ENCODE measurements at places on chromosomes 2 and 18. TPM values are rescaled to one million over a fixed set of nuclear protein-coding genes. Genes with fewer than 3 reads are reported as not detected.
A peak's percentile ranks its signal among the peaks of the same experiment; 100 is the strongest.

- peaks cover 5% of the 10 kb centered on the region for H3K4me1 ChIP-seq
- H3K4me3 ChIP-seq: no peak overlapping the region
- DNase-seq: no peak
- H3K27ac ChIP-seq: no peak overlapping the region
Observed at GRCh38 chr18:985212-985661, 80.6 kb downstream of the ADCYAP1 start.

- peaks cover 4% of the 10 kb centered on the region for H3K4me1 ChIP-seq
- no peak overlapping the region for H3K27ac ChIP-seq
- H3K36me3 ChIP-seq: no peaks in the 10 kb centered on the region
- DNase-seq: peak; percentile 86
- H3K4me3 ChIP-seq: no peak overlapping the region
Observed at GRCh38 chr2:217261452-217261851, 401.6 kb upstream of the TNP1 start.

- H3K4me1 ChIP-seq: peaks cover 19% of the 10 kb centered on the region
- no peak for DNase-seq
- no peak overlapping the region for H3K27ac ChIP-seq
- no peaks in the 10 kb centered on the region for H3K27me3 ChIP-seq
Observed at GRCh38 chr18:75226286-75226955, 15.8 kb downstream of the TSHZ1 start.

DNA sequence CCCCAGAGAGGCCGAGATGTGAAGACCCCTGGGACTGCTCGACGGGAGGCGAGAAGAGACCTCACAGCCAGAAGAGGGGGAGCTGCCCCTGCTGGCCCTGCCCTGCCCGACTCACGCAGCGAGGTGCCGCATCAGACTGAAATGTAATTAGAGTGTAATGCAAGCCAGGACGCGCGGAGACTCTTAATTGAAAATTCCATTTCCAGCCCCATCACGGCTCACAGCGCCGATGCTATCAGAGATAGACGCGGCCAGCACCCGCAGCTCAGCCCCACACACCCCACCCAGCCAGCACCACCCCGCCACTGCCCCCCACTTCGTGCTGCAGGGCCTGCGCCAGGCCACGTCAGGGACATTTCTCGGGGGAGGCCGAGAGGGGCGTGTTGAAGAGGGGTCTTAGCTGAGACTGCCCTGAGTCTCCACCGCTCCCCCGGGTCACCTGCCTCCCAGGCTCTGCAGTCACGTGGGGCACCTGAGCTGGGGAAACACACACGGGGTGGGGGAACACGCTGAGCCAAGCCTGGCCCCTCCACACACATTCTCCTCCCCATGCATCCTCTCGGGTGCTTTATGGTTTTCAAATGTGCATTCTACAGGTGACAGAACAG lies 78.1 kb downstream of the TEX51 start:
- no peaks in the 10 kb centered on the region for H3K36me3 ChIP-seq
- no peak overlapping the region for H3K4me3 ChIP-seq
- no peak overlapping the region for H3K27ac ChIP-seq
- peaks cover 3% of the 10 kb centered on the region for H3K27me3 ChIP-seq

SATB2 gene
- total RNA-seq: 11.6 TPM
